ENCODE measurements at places on chromosomes 6 and 20.

GRCh38 chr6:150027806-150028565 lies 2.7 kb upstream of the RAET1L start:
- DNase-seq, result no peak

DNA sequence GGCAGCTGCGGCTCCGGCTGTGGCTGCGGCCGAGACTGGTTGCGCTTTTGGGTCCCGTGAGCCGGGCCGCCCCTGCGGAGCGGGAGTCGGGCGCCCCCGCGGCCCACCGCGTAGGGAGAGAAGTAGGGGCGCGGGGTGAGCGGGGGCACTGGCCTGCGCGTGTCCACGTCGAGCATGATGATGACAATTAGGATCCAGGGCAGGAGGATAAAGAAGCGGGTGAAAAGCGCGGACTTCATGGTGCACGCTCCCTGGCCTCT lies 739 bp downstream of the B3GAT2 start:
- DNase-seq, result no peak

GRCh38 chr6:45599053-45599452 lies 221.3 kb upstream of the SUPT3H start:
- DNase-seq, result no peak

DNA sequence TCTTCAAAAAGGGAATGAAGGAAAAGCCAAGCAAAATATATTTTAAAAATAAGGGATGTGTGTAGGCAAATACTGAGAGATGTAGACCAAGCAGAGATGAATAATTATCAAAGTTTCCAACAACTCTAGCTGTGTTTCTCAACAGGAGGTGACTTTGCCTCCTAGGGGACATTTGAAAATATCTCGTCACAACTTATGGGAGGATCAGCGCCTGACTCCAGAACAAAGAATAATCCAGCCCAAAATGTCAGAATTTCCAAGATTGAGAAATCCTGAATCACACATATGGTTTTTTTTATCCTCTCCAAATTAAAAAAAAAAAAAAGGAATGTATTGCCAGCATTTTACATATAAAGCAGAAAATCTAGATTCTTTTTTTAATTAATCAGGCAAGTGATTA lies 241.2 kb upstream of the ZFP64 start:
- no peak for DNase-seq

DNA sequence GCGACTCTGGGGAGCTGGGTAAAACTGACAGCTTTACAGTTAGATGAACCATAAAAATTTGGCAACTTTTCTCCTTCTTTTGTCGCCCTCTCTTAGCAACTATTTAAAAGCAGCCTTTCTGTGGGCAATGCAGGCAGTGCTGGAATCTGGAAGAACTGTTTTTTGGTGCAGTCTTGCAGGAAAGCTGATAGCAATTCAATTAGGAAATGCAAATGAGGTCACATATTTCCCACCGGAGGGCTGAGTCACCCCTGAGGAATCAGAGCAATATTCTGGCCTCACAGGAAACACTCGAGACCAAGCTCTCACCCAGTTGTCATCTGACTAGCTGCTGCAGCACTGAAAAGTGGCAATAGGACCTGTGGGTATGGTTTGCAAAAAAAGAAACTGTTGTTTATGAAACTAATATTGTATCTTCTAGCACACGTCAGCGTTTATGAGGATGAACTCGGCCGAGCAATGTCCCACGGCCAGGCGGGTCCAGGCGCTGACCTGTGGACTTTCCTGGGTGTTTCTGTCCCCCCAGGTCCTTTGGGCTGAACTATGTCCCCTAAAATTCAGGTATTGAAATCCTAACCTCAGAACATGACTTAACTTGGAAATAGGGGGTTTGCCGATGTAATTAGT lies 312.3 kb downstream of the TAF4 start:
- DNase-seq, result peak; percentile 37

GRCh38 chr6:38080360-38080759 lies 260.8 kb downstream of the ZFAND3 start:
- no peak for DNase-seq

DNA sequence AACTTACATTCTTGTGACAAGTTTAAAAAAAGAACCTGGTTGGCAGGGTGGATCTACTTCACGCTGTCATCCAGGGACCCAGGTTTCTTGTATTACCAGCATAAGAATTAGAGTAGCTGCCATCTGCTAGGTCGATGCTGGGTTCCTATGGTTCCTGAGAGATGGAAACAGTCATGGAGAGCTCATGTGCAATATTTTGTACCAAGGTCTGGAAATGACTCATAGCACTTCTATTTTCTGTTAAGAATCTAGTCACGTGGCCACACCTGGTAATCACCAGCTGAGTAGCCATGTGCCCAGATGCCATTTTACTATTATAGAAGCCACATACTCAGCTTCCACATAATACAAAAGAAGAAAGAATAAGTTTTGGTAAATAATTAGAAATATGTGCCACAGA lies 171.3 kb downstream of the CD83 start:
- DNase-seq, result no peak

DNA sequence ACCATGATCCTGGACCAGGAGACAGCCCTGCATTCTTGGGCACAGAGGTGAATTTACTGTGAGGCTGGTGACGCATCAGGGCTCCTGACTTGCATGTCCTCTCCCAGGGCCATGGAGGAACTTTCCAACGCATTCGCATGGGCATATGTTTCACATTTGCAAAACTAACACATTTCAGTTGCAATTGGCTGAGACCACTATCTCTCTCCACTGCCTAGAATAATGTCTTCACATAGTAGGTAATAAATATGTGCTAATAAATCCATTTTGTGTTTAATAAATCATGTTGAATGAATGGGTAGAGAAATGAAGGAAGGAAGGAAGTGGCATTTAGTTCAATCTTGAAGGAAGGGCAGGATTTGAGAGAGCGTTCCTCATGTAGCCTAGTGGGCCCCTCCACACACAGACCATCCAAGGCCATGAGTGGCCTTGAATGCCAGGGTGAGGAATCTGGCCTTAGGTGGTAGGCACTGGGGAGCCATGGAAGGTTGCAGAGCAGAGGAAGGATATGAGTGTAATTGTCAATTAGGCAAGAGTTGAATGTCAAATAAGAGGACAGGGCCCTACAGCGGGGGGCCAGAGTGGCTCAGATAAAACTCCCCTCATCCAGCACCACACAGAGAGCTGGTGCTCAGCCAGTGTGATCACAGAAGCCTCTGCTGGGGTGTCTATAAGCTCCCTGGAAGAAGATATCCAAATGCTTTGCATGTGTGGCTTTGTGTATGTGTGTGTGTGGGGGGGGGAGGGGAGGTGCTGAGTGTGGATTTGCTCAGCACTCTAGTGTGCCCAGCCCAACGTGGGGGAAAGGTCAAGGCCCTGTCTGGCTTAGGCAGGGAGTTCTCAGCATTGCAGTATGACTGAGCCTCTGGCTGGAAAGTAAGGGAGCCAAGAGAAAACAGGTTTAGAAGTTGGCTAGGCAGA lies 30.9 kb upstream of the CCN5 start:
- no peak for DNase-seq
